Umbilical cord (tissue), 2 donors: ENCODE measurements at places on chromosomes 7 and 10. TPM values are rescaled to one million over a fixed set of nuclear protein-coding genes. Genes with fewer than 3 reads are reported as not detected.
A peak's percentile ranks its signal among the peaks of the same experiment; 100 is the strongest.

DNA sequence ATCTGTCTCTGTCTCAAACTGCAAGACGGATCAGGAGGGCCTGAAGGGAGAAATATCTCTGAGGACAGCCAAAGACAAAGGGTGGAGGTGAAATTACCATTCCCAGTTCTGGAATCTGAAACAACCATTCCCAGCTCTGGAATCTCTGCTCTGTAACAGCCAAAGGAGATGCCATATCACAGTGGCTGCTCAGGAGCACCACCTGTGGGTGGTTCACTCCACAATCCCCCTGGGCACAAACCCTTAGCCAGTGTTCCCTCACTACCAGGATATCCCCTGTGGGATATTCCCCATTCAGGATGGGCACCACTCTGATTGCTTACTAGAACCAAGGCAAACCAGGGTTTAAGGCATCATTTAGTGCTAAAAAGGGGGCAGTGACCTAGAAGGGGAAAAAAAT, 199.0 kb downstream of the HTR7 start:
- DNase-seq = no peak

The AASS gene
- 46.5 TPM for total RNA-seq

DNA sequence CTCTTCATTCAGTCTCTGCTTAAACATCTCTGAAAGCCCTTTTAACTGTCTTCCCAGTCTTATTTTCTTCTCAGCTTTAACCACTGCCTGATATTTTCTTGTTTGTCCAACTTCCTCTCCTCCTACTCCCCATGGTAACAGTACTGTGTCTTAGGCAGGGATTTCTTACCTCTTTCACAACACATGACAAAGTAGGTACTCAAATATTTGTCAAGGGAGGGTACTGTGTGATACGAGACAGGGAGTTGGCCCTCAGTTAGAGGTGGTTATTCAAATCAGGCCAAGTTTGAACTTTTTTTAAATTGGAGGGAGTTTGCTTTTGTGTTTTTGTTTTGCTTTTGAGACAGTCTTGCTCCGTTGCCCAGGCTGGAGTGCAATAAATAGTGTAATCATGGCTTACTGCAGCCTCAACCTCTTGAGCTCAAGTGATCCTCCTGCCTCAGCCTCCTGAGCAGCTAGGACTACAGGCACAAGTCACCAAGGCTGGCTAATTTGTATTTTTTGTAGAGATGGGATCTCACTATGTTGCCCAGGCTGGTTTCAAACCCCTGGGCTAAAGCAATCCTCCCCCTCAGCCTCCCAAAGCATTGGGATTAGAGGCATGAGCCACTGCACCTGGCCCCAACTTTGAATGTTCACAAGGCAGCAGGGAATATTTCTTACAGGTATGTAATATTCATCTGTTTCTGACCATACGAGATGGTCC, 2.5 kb upstream of the KPNA7 start:
- peak; percentile 16 for DNase-seq

- DNase-seq = peak; percentile 61
These were observed 33.9 kb downstream of the EBLN1 start for GRCh38 chr10:22183771-22184461.

- DNase-seq = no peak
These were observed 216.9 kb downstream of the SORCS1 start for GRCh38 chr10:106947643-106948042.

DNA sequence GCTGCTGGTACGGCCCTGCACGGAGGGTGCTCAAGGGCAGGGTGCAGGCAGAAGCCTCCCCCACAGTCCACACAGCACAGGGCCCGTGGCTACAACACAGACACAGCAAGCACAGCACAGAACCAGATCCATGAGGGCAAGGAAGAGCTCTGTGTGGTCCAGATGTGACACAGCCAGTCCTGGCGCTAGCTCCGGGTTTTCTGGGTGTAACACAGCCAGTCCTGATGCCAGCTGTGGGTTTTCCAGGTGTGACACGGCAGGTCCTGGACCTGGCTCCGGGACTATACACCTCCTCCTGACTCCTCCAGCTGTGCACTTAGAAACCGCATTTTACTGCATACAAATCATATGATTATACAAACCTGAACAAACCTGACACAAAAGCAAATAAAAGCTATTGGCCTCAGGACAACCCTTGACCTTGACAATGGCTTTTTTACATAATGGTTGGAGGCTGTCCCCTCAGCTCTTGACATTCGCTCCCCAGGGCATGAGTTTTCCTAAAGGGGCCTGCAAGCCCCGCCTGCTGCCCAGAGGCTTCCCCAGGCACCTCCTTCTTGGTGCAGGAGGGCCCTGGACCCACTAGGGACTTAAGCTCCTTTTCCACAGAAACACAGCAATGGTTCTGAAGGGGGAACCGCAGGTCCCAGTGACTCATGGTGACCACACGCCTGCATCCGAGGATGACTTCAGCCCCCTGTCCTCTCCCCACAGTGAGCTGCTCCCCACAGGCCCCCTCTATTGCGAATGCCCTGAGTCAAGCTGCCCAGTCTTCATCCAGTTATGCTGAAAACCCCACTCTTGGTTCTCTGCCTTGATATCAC, 209.6 kb downstream of the PTPRN2 start:
- no peak for DNase-seq

DNA sequence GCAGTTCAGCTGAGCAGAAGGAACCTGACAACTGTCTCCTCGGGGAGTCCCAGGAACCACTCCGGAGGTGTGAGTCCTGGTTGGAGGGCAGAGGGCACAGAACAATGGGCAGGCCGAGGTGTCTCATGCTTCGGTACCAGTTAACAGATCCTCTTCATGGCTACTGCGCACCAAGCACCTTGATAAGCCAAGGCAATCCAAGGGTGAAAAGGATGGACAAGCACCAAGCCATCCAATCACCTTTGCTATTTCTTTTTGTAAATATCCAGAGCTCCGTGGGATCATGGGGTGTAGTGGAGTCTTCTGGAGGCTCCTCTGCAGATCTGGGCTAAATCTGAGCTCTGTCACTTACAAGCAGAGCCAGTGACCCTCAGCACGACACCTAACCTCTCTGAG, 233.5 kb downstream of the WDR11 start:
- no peak for DNase-seq
